ENCODE measurements at places on chromosomes 13 and 19.
A peak's percentile ranks its signal among the peaks of the same experiment; 100 is the strongest.

GRCh38 chr13:23899555-23899954 is 2.3 kb upstream of the C1QTNF9B start:
- no peak for DNase-seq

DNA sequence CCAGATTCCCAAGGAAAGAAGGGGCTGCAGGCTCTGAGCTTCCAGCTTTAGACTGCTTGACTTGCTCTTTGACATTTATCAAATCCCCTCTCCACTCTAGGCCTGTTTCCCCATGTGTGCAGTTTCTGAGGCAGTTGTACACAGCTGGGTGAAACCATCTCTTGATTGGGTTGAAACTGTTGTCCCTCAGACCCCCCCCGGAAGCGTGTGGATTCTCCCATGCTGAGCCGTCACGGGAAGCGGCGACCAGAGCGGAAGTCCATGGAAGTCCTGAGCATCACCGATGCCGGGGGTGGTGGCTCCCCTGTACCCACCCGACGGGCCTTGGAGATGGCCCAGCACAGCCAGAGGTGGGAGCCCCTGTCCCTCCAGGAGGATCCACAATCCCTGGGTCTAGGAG is 19.7 kb downstream of the BRSK1 start:
- DNase-seq: no peak

DNA sequence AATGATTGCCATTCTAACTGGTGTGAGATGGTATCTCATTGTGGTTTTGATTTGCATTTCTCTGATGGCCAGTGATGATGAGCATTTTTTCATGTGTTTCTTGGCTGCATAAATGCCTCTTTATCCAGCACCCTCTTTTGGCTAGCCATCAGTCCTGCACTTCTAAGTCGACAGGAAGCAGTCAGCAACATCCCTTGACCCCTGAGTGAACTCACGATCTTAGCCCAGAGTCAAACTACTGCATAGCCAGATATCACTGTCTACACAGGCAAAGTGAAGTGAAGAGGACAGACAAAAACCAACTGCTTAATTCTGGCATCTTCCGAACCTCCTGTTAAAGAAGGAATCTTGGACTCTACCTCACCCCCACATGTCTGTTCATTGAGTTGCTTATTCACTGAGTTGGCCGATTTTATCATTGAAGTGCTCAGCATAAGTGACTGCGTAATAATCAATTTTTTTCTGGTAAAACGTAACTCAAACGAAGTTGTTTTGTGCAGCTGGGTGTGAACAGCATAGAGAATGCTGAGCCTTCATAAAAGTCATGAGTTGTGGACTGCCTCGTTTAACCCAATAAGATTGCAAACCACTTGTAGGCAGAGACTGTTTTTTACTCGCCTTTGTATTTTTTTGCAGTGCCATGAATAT is 304.2 kb downstream of the COG6 start:
- no peak for DNase-seq

- DNase-seq: no peak
Measured at GRCh38 chr19:30540761-30541160, 168.6 kb downstream of the ZNF536 start.

GRCh38 chr13:77222909-77223308 is 104.0 kb downstream of the MYCBP2 start:
- DNase-seq: no peak

GRCh38 chr13:21475115-21475514 is 16.0 kb upstream of the ZDHHC20 start:
- no peak for DNase-seq

DNA sequence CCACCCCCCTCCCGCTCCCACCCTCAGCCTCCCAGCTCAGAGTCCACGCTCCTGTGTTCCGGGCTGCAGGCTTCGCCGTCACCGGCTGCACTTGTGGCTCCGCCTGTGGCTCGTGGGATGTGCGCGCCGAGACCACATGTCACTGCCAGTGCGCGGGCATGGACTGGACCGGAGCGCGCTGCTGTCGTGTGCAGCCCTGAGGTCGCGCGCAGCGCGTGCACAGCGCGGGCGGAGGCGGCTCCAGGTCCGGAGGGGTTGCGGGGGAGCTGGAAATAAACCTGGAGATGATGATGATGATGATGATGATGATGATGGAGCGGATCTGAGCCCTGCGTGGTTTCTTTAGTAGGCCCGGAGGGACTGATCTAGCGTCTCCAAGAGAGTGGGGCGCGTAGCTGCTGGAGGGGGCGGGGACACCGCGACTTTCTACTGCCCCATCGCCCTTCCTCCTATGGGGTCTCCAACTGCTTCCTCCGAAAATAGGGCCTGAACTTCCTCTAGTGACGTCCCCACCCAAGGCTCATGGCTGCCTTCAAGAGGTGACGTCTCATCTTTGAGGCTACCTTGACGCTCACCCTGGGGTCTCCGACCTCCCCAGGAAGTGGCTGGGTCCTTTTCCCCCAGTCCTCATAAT is 1.4 kb downstream of the RETN start:
- no peak for DNase-seq

DNA sequence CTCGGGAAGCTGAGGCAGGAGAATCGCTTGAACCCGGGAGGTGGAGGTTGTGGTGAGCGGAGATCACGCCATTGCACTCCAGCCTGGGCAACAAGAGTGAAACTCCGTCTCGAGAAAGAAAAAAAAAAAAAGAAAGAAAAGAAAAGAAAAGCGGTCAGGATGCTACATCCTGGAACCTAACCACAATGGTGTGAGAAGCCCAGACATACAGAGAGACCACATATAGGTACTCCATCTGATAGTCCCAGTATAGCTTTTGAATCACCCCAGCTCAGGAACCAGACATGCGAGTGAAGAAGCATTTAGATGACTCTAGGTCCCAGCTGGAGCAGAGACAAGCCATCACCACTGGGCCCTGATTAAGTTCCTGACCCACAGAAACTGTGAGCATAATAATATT is 3.2 kb downstream of the IFNL1 start:
- DNase-seq: no peak

DNA sequence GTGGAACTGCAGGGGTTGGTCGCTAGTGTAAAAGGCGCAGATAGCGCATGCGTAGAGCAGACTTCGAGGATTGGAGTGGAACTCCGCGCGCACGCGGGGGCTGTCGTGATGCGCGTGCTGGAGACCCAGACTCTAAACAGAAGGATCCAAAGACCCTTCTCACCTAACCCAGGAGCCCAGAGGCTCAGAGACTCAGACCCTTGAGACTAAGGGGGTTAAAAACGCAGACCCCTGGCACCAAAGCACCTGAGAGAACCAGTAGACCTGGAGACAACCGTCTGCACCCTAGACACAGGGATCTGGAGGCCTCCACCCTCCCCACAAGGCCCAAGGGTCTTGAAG is 567 bp upstream of the CTU1 start:
- no peak for DNase-seq

- no peak for DNase-seq
Measured at GRCh38 chr13:46640843-46641242, 87.9 kb downstream of the LRCH1 start.

DNA sequence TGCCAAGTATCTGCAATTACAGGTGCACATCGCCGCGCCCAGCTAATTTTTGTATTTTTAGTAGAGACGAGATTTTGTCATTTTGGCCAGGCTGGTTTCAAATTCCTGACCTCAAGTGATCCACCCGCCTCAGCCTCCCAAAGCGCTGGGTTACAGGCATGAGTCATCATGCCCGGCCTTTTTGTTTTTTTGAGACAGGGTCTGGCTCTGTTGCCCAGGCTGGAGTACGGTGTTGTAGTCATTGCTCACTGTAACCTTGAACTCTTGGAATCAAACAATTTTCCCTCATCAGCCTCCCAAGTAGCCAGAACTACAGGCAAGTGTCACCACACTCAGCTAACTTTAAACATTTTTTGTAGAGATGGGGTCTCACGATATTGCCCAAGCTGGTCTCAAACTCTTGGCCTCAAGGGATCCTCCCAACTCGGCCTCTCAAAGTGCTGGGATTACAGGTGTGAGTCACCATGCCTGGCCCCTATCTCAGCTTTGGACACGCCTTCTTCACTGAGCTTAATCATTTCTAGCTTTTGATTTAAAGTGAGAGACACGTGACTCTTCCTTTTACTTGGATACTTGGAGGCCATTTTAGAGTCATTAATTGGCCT is 4.0 kb upstream of the IRGC start:
- DNase-seq: no peak

DNA sequence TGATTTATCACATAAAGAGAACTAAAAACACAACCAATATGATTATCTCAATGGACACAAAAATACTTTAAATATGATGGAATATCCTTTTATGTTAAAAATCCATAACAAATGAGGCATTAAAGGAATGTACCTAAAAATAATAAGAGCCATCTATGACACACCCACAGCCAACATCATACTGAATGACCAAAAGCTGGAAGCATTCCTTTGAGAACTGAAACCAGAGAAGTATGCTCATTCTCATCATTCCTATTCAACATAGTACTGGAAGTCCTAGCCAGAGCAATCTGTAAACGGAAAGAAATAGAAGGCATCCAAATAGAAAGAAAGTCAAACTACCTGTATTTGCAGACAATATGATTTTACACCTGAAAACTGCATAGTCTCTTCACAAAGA is 671.0 kb downstream of the SLITRK1 start:
- DNase-seq: no peak

DNA sequence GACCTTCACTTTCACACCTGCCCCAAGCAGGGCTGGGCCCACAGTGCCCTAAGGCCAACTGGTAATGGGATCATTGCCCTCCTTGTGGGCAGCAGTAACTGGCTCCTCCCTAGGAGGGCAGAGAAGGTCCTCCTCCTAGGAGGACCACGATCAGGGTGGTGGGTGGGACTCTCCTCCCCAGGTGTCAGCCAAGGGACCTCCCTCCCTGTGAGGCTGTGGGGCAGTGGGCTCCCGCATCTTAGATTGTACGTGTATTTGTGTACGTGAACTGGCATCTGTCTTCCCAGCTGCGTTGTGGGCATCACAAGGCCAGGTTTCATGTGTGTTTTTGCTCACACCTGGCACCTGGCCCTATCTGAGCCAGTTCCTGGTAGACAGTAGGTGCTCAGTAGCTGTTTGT is 111.8 kb downstream of the SOX1 start:
- no peak for DNase-seq

GRCh38 chr19:56670961-56671612 is 470 bp downstream of the ZNF835 start:
- DNase-seq: no peak

- no peak for DNase-seq
Measured at GRCh38 chr19:13244920-13245319, 94.7 kb downstream of the IER2 start.

- DNase-seq: no peak
Measured at GRCh38 chr19:48451624-48452023, 3.8 kb upstream of the KCNJ14 start.

DNA sequence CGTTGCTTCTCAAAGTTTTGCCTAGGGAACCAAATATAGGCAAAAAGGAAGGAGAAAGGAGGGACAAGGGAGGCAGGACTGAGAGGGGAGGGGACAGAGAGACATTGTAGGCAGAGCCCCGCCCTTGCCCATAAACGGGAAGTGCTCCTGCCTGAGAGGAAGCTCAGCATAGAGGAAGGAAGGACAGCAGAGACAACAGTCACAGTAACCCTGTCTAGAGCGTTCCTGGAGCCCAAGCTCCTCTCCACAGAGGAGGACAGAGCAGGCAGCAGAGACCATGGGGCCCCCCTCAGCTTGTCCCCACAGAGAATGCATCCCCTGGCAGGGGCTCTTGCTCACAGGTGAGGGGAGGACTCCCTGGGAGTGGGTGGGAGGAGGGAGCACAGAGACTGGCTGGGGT is at the start of gene CEACAM21:
CEACAM21 (plus strand) TSS at position 169 of the 400 bp plus-strand sequence; CDS start at position 278, 109 bp downstream.
- DNase-seq: peak; percentile 22

DNA sequence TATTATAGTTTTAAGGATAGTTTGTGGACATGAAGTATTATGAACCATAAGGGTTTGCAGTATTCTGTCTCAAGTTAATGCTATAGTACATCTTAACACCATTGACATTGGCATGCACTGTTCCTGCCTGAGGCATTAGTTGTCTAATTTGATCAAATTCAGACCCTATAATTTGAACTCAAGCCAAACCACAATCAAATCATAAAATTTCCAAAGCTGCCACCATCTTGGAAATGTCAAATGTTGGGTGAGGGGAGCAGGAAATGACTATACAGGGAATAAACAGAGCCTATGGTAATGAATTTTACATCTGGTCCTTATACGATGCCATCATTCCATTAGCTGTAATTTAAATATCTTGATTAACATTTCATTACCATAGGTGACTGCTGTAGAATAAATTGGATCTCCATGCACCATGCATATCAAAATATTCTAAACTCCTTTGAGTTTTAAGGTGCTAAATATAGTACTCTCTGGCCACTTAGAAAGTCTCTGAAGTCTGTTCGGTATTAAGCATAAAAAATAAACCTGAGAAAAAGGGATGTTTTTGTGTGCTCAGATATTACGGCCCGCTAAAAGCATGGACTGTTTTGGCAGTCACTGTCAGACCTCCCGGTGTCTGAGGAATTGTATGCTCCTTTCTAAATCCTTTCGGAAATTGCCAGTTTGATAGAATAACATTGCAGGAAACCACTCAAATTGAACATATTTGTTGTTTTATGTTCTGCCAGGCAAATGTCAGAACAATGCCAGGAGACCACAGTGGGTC is 257.7 kb downstream of the SPRY2 start:
- no peak for DNase-seq

GRCh38 chr13:42751693-42752092 is 29.7 kb upstream of the FAM216B start:
- no peak for DNase-seq

GRCh38 chr13:106385654-106386053 is 149.8 kb downstream of the EFNB2 start:
- DNase-seq: no peak

- DNase-seq: no peak
Measured at GRCh38 chr13:102495663-102496062, 93.8 kb upstream of the FGF14 start.

DNA sequence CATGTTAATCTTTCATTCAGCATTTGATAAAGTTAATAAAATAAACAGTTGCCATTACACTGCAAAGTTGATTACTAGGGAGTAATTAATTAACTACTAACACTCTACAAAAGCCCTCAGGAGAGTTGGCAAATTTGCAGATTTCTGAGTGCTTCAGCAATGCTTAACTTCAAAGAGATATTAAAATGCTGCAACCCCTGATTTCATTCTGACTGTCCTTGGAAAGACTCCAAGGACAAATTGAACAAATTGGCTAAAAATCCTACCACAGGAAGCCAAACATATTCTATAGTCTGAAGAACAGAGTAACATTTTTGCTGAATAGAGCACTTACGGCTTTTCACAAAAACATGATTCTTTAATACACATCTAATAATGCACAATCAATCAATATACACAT is 1543.0 kb downstream of the SLITRK5 start:
- DNase-seq: no peak

DNA sequence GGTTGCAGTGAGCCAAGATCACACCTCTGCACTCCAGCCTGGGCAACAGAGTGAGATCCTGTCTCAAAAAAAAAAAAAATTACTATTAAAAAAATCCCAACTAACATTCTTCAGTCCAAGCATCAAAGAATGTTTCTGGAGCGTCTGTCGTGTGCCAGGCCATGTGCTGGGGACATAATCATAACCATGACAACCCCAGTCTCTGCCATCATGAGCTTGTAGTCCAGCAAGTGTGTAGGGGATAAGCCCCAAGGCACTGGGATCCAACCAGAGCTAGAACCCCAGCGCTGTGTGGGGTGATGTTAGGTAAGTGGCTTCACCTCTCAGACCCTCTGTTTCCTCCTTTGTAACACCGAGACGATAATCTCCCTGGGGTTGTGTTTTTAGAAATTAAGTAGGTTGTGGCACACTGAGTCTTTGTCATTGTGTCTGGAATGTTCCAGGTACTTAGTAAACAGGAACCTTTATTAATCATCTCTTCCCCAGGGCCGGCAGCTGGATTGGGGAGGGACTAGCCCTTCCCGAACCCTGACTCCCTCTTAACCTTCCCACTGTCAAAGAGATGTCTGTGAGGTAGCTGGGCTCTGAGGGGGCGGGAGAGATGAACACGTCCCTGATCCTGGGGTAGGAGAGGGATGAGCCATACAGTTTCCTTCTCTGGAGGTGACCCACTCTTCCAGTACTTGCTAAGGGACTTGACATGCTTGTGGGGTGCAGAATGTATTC is 5.2 kb downstream of the ITPKC start:
- DNase-seq: no peak
